ENCODE measurements at places on chromosomes 5 and 9.

DNA sequence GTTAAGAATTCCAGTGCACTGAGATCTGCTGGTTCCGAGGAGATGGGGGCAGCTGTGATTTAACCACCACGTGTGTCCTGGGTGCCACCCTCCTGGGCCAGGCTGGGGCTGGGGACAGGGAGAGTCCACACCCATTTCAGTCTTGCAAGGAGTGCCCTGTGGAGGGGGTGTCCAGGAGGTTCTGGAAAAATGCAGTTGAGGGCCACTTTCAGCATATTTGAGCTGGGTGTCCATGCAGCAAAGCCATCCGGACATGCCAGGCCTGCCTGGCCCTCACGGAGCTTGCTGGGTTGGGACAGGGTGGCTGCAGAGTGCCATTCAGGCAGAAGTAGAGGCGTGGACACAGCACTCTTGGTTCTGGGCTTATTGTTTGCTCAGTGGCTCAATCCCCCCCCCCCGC, 68.1 kb downstream of the NEK6 start:
- no peak for DNase-seq

- DNase-seq = no peak
These were observed 257.8 kb downstream of the KIAA0825 start for GRCh38 chr5:94360382-94361130.

DNA sequence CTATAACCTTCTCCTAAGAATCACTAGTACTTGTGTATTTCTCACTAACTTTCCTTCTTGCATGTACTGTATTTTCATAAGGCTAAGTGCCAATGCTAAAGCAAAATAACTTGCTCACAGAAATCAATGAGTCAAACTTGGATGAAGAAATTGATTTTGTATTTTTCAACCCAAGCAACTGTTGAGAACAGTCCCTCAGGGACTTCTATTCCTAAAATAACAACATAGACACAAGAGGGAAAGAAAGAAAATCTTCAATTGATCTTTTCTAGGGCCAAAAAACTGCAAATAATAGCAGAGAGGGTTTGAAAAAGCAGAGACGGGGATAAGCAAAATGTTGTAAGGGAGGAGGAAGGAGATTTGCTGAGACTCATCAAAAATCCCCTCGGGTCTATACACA, 69.8 kb downstream of the HABP4 start:
- DNase-seq = no peak

- no peak for DNase-seq
These were observed 8.6 kb downstream of the CHMP5 start for GRCh38 chr9:33273266-33273971.

GRCh38 chr9:106866243-106866642, 3.3 kb downstream of the ZNF462 start:
- DNase-seq = no peak

DNA sequence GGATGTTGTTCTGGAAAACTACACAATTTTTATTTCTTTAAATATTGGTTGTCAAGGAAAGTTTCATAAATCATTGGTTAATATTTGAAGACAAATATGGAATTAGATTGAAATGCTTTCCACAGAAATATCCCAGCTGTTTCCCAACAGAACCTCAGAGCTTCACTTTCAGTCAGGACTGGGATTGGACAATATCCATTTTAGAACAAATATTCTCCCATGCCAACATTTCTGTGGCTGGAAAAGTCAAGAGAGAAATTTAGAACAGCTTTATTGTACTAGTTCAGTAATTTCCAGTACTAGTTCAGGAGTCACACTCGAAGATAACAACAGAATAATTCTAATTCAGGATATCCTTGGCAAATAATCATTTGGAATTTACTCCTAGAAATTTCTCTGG, 116.1 kb upstream of the TUT7 start:
- DNase-seq = no peak

All from COR-L47 (cell line).